Tongue (tissue), 3 donors: ENCODE measurements at places on chromosomes 12 and 14.
A peak's percentile ranks its signal among the peaks of the same experiment; 100 is the strongest.

GRCh38 chr14:101197595-101198397 is 294.3 kb upstream of the RTL1 start:
- no peak for DNase-seq

DNA sequence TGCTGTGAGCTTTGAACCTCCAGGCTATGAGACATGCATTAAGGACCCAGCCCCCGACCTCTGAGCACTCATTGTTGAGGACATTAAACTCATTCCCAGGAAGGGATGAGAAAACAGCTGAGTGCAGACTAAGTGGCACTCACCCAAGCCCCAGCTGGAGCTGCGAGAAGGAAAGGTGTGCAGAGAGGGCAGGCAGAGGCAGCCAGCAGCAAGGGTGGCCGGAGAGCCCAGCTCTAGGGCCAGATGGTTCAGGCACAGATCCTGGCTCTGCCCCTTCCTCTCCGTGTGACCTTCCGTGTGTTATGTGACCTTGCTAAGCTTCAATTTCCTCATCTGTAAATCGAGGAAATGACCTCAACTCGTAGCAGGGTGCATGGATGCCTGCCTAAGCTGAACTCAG is 3.7 kb downstream of the TSPAN11 start:
- no peak for DNase-seq

GRCh38 chr14:58914279-58914855 is 274.1 kb upstream of the DAAM1 start:
- DNase-seq = no peak

DNA sequence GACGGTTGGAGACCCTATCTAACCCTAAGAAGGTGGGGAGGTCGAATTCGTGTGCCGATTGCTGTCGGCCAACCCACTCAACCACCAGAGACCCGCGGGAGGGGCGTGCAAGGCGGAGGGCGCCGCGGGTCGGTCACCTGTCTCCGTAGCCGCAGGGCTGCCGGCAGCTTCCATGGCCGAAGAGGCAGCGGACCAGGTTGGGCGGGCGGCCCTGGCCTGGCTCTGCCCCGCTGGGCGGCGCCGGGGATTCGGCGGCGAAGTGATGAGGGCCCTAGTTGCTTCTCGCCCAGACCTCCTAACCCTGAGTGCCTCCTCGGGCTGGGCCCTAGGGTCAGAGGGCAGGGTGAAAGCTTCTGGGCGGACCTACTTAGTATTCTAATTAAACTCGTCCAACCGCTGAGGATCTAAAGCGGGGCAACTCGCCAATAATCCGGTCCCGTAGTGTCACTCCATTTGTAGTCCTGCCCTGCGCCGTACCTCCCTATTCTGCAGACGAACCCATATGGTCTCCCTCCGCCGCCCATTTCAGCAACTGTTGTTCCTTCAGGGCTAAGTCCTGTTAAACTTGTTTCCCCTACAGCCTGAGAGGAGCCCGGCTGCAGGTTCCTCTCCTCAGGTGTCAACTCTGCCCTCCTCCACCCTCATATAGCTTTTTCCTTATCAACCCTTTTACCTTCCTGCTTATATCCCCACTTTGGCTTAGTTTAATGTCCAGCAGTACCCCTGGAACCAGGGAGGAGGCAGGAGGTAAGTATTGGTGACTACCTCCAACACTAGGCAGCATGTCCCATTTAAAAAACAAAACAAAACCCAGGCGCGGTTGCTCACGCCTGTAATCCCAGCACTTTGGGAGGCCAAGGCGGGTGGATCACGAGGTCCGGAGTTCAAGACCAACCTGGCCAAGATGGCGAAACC is at the start of gene PYM1:
TSS of gene PYM1 (minus strand) at position 307 of the 915 bp plus-strand sequence. CDS start at position 174, 133 bp downstream.
- peak; percentile 83 for DNase-seq

DNA sequence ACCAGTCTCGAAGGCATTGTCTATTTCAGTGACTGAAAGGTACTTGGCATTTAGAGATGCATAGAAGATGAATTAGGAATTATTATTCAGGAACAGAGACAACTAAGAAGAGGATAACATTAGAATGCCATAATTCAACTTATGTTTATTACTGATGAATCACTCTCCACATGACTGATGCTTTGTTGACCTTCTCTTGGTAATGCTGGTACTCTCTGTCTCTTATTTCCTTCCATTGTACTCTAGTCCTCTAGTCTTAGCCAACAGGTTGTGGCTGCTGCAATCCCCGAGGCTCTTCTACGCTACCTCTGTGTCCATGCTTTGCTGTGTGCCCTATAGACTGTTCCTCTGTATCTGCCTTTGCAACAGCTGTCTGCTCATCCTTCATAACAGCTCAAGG is 652.9 kb downstream of the NRXN3 start:
- no peak for DNase-seq

- peak; percentile 53 for DNase-seq
Measured at GRCh38 chr14:76584271-76584702, 177.0 kb upstream of the VASH1 start.

DNA sequence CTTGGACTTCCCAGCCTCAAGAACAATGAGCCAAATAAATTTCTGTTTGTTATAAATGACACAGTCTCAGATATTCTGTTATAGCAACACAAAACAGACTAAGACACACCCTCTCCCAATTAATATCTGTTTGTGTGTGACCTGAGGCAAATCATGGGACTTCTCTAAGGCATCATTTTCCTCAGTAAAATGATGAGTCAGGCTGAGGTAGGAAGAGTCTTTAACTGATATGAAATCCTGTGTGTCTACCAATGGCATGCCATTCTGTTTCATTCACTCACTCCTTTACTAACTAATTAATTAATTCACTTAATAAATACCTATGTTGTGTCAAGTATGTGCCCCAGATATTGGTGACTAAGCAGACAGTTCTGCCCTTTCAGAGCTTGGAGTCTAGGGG is 258.4 kb upstream of the CRY1 start:
- DNase-seq = no peak

DNA sequence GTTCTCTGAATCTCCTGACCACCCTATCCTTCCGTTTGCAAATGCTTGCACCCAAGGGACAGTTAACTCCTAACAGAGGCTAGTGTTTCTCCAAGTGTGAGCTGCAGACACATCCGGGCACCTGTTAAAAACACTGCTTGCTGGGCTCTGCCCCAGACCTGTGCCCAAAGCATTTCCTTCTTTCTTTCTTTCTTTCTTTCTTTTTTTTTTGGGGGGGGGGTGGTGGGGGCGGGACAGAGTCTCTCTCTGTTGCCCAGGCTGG is 42.5 kb downstream of the SPRING1 start:
- no peak for DNase-seq

- DNase-seq = no peak
Measured at GRCh38 chr14:102916347-102917055, 6.0 kb upstream of the AMN start.

DNA sequence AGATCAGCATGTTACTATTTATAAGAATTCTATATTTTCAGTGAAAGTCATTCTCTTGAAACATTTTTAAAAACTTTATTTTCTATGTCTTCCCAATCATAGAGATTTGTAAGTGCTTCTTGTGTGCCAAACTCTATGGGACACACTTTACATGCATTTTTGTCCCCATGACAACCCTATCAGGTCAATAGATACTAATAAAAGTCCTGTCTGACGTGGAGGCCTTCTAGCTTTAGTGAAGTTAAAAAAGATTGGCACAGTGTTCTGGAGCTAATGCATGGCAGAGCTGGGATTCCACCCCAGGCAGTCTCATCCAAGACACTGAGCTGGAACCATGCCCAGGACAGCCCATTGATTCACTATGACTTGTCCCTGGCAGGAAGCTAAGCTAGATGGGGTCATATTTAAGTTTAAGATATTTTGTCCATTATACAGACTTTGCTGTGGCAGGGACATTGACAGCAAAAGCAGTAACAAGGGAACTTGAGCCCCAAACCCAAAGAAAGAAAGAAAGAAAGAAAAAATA is 28.1 kb downstream of the TTC6 start:
- DNase-seq = peak; percentile 71

- DNase-seq = no peak
Measured at GRCh38 chr12:91078501-91078900, 20.7 kb upstream of the KERA start.

DNA sequence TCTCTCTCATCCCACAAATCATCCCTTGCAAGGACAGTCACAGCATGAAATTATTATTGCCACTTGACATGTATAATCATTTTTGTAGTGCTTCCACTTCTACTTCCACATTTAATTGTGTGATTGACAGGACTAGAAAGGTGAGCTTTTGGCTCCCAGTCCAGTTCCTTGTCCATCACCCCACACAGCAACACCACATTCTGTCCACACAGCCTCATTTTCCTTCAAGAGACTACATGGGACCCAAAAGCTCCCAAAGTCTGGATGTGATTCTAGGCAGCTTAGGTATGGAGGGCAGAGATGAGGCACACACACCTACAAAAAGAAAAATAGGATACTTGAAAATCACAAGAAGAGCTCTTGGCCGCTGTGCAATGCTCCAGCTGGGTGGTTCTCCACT is 366.3 kb downstream of the DPF3 start:
- DNase-seq = no peak

GRCh38 chr12:86663716-86664115 is 407.5 kb upstream of the MGAT4C start:
- peak; percentile 24 for DNase-seq

DNA sequence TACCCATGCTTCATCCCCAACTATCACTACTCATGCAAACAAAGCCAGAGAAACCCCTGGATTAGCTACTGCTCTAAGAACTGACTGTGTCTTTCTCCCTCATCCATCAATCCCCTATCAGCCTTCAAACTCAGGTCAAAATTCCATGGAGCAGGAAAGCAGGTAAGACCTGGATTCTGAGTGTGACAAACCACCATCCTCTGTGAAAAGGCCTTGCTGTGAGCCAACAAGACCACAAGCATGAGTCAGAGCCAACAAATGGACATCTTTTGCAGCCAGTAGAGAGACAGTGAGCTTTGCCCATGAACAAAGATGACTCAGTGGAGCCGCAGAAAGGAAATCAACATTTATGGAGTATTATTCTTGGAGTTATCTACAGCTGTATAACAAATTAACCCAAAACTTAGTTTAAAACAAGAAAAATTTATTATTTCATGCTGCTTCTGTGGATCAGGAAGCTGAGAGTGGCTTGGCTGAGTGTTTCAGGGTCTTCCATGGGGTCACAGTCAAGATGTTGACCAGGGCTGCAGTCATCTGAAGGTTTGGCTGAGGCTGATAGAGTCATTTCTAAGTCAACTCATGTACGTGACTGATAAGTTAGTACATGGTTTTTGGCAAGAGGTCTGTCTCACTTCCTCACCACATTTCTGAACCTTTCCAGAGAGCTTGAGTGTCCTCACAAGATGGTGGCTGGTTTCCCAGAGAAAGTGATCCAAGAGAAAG is 61.1 kb downstream of the PITPNM2 start:
- no peak for DNase-seq

DNA sequence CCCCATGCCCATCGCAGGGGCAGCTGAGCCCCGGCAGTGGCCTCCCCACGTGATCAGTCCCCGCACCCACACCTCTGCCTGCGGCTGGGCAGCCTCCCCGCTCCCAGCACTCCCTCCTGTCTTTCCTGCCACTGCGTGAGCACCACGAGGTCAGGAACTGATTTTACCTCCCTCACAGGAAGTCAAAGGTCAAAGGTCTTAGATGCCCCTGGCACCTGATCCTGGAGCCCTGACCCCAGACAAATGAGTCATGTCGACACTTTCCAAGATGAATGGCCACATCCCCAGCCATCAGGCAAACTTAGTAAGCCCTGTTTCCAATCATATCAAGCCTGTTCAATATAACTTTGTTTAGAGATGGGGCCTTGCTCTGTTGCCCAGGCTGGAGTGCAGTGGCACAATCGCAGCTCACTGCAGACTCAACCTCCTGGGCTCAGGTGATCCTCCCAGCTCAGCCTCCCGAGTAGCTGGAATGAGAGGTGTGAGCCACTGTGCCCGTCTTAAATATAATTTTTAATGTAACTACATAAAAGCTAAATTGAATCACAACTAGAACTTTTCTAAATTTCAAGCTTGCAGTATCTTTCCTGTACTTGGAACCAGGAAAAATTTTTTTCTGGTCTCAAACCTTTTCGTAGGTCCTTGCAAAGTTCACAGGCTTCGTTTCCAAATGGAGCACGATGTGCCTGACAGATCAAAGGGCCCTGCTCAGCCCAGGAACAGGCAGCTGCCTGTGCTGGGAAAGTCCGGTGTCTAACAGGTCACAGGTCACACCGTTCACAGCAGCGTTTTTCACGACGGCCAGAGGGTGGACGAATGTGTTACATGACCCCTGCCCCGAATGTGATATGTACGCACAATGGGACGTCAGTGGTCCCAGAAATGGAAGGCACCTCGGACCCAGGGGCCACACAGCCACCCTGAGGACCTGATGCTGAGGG is 1.9 kb downstream of the LRCOL1 start:
- no peak for DNase-seq

- no peak for DNase-seq
Measured at GRCh38 chr14:83147006-83147405, 1613.4 kb upstream of the SEL1L start.

DNA sequence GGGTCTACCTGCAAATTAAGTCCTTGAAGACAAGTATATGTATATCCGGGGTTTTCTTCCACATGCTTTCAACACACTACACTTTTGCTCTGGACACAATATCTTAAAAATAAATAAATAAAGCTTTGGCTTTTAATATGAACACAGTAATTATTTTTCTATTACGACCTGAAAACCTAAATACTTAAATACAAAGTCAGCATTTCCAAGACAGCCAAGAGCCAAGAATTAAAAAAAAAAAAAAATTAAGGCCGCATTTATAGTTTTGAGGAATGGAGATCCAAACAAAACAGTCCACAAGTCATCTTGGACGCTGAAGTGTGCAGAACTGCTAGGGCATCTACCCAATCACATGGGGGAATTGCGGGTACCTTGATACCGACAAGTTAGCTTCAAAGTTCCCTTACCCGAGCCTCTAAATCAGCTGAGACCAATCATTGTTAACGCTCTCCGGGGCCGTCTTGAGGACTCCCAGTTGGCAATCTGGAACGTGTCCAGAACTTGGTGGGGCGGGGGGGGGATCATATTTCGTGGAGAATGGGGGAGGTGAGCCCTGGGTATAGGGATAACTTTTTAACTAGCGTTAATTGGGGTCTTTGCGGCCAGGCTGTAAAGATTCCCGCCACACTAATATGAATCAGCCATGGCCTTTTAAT is 731 bp upstream of the PCNX4 start:
- DNase-seq = peak; percentile 93

DNA sequence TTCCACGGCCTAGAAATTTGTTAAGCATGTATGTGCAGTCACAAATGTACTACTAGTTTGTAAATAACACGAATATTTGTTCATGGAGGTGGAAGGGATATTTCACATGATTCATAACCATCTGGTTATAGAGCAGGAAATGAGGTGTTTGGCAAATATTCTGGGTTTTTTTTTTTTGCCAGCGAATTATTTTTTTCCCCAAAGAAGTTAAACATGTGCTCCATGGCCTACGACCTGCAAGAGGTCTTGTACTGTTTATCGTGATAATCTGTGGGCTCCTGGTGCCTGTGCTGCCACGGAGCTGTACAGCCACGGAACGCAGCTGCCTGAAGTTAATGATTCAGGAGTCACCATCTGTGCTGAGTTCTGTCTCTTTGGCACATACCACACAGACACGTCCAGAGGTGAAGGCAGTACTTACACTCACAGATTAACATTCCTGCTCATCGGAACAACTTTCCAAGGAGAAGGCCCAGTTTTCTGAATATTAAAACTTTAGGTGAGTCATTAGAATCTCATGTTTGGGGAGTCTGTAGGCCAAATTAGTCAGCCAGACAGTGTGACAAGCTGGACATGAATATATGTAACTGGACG is 156.3 kb downstream of the TMX1 start:
- DNase-seq = peak; percentile 73

GRCh38 chr14:76045773-76046172 is 60.2 kb downstream of the IFT43 start:
- no peak for DNase-seq

- DNase-seq = peak; percentile 77
Measured at GRCh38 chr12:56628671-56629458, 1.3 kb downstream of the BAZ2A start.
